ENCODE measurements at places on chromosomes 2 and 18.

- no peak for DNase-seq
Observed at GRCh38 chr2:169315357-169315756, 47.0 kb downstream of the LRP2 start.

DNA sequence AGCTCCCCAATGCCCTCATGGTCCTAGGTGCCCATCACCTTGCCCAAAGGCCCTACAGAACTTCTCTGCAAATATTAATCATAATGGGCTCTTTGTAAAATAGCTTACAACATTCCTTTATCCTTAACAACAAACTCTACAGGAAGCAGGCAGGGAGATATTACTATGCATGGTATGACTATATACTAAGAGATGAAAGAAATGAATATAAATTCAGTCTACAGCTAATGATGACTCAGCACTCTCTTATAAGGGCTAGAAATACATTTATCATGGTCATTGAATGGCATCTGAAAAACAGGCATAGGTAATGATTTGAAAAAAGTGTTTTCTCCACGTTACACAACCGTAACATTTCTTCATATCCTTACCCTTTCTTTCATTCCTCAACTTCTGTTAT, 254.8 kb upstream of the DSEL start:
- no peak for DNase-seq

- no peak for DNase-seq
Observed at GRCh38 chr2:176111309-176111663, 4.2 kb downstream of the HOXD11 start.

DNA sequence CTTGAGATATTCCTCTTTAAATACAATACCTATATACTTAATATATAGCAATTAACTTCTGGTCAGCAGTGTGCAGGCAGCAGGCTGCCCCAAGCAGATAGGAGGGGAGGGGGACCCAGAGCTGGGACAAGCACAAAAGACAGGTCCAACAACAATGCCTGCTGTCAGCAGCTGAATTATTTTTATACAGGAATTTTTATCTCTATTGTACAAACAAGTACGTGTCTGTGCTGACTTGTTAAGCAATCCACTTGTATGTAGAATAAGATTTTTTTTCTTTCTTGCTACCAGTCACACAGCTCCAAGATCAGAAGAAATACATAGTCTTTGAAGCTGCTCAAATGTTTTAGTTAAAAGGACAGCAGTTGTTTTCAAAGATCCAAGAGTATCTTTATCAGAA, 16.7 kb downstream of the BCL11A start:
- DNase-seq, result no peak

GRCh38 chr2:177952151-177952550, 120.4 kb downstream of the PDE11A start:
- no peak for DNase-seq

- no peak for DNase-seq
Observed at GRCh38 chr2:40364151-40364874, 87.6 kb downstream of the SLC8A1 start.
